Fibroblast of gingiva (primary cell): ENCODE measurements at places on chromosomes 16 and 17.

DNA sequence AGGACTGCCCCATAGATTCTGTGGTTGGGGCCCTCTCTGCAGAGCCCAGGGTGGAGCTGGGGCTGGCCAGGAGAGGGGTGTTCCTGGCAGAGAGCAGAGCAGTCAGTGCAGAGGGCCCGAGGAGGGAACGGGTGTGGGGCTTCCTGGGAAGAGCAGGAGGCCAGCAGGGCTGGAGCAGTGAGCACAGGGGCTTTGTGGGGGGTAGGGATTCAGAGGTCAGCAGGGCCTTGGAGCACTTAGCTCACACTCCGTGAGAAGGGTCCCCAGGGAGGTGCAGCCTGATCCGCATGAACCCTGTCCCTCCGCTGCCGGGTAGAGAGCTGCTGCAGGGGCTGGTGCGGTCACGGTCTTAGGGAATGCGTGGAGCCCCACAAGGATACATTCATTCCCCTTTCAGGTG, 113.0 kb upstream of the CIBAR2 start:
- DNase-seq: no peak

DNA sequence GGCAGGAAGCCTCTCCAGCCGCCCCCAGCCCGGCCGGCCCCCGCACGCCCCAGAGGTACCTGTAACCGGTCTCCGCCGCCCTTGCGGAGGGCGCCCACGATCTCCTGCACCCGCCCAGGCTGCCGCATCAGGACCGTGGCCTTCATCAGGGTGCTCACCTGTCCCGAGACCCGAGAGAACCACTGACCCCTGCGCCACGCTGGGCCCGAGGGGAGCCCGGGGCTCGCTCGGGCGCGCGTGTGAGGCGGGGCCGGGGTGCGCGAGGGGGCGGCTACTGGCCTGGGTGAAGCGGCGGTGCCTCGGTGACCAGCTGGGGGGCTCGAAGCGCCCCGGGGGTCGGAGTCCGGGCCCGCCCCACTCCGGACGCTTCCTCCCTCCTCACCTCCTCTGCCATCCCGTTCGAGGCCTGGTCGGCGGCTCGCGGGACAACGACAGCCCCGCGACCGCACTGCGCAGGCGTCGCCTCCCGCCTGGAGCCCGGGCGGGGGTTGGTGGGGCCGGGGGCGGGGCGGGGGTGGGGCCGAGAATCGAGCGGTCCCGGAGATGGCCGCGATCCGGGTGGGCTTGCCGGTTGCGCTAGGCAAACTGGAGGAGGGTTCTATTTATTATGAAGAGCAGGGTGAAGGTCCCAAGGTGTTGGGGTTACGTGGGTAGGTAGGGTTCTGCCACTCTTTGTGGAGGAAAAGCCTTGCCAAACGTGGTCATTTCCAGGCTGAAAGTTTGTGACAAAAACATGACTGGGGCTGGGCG, at the start of gene NT5C3B:
TSS of gene NT5C3B (minus strand) at position 433 of the 750 bp plus-strand sequence. CDS start at position 394, 39 bp downstream.
- DNase-seq: peak; percentile 39

GRCh38 chr16:4679850-4680636, 13.3 kb upstream of the NUDT16L1 start:
- DNase-seq: peak; percentile 50

- no peak for DNase-seq
Observed at GRCh38 chr16:24577167-24577566, 37.8 kb downstream of the RBBP6 start.

GRCh38 chr16:11101695-11102522, 154.1 kb downstream of the SOCS1 start:
- no peak for DNase-seq

DNA sequence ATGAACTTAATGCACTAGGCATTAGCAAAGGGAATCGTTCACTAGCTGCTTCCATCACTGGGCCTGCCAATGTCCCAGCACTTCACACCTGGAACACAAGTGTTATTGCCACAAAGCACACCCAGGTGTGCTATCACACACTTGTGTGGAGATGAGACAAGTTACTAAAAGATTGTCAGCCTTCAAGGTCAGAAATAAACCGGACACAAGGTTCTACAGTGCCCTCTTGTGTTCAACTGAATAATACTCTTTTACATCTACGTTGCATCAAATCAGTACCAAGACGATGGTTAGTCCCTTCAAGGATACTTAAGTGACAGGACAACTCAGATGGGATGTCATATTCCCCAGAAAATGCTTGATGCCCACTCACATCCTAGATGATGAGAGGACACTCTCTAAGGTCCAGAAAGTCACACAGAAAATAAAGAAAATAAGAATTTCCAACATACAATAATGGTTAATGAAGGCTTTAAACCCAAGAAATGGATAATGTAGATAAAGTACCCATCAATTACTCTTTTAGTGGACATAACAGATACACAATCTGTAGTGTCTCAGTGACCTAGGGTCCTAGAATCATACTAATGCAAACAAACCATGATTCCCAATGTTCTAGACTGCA, 16.4 kb upstream of the GLG1 start:
- peak; percentile 45 for DNase-seq

- no peak for DNase-seq
Observed at GRCh38 chr16:79595931-79596450, 4.5 kb downstream of the MAF start.

DNA sequence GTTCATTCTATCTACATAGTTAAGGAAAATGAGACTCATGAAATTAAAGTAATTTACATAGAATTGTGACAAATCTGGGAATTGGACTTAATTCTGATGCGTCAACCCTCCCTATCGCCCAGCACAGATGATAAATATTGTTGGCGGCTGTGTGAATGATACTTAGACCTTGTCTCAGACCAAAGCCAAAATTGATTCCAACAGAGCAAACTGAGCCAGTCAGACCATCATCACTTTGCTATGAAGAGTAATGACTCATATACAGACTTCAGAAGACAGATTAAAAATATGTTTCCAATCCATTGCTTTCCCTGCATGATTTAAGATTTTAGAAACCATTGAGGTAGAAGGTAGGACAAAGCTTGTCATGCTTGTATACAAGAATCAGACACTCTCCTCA, 1156.7 kb upstream of the CDH8 start:
- DNase-seq: no peak

GRCh38 chr17:732902-733720, 715 bp downstream of the TLCD3A start:
- peak; percentile 20 for DNase-seq

GRCh38 chr17:61054436-61054835, 345.2 kb upstream of the TBX2 start:
- DNase-seq: no peak

- no peak for DNase-seq
Observed at GRCh38 chr17:46984892-46985291, 5.8 kb upstream of the RPRML start.

DNA sequence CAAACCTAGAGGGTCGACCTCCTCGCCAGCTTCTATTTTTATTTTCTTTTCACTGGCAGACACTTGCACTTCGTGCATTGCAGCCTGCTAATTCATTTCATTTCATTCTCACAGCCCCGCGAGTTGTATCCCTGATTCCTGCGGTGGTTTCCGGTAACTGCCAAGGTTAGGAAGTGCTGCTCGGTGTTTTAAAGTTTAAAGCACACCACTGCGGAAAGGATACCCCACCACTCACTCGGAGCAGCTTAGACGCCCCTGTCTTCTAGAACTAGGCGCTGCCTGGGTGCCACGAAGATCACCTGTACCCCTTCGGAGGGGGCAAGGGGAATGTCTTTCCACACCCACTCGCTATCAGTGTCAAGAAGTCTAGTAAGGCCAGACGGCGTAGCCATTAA, 509 bp downstream of the CNEP1R1 start:
- no peak for DNase-seq

DNA sequence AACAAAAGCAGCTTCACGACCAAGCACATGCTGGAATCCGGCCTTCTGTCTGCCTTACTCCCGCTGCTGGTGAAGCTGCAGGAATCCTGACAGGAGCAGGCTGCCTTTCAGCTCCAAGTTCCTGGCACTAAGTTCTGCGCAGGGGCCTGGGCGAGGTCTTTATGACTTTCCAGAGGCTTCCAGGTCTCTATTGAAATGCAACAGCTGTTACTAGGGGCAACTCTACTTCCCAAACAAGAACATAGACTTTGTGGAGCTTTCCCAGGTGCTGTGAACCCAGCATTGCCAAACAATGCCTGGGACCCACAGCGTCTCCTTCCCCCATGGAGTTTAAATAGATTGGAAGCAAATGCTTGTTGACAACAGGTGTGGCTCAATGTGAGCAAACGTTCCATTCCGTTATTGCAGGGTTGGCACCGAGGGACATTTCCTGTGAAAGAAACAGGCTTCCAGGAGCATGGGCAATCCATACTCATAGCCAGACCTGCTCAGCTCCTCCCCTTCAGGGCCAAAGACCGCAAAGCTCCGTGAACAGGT, 156.0 kb downstream of the CDH13 start:
- DNase-seq: no peak

GRCh38 chr17:7848739-7849129, 6.1 kb upstream of the TMEM88 start:
- no peak for DNase-seq

- no peak for DNase-seq
Observed at GRCh38 chr17:78381601-78382232, 3.3 kb downstream of the PGS1 start.

DNA sequence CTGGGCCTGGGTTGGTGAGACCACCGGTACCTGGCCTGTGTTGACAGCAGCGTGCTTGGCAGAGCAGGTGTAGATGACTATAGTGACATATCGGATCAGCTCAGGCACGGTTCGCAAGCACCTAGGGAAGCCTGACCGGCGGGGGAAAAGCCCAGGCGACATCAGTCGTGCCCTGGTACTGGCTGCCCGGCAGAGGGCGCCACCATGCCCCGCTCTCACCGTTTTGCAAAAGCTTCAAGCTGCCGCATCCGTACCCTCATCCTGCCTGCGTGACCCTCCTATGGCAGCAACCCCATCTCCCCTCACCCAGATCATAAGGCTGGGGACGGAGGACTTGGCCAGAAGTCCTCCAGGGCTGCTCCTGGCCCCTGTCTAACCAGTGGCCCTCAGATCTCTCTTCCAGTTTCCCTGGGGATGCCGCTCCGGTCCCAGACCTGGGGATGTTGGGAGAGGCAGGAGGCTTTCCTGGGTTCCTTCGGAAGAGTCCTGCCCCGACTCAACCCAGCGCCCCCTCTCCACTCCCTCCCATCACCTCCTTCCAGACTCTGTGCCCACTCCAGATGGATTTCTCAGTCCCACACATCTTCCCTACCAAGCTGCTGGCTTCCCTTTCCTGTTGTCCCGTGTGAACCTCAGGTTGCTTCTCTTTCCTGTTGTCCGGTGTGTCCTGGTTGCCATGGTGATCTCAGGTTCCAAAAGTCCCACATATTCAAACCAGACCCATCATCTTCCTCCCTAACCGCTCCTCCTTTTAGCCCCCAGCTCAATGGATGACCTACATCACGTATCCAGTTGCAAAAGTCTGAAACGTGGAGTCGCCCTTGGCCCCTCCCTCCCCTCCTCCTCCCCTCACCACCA, 13.7 kb downstream of the ALOX12B start:
- peak; percentile 42 for DNase-seq

- DNase-seq: no peak
Observed at GRCh38 chr16:27378871-27379481, 23.0 kb upstream of the IL21R start.

DNA sequence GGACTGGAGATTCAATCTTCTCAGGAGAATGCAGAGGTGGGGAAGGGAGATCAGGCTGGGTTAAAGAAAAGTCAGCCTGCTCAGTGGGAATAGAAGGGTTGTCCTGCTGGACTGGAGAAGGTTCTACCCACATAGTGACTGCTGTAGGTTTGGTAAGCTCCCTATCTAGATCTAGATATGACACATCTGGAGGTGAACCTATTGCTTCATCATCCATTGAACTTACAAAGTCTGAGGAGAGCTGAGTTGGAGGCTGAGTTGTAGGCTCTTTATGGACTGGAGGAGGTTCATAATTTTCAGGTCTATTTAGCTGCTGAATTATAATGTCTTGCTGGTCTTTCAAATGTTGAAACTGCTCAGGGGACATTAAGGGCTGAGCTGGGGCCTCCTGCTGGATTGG, 46.0 kb upstream of the NF1 start:
- no peak for DNase-seq

GRCh38 chr17:35973333-35974260, 7.7 kb downstream of the CCL16 start:
- DNase-seq: peak; percentile 15

DNA sequence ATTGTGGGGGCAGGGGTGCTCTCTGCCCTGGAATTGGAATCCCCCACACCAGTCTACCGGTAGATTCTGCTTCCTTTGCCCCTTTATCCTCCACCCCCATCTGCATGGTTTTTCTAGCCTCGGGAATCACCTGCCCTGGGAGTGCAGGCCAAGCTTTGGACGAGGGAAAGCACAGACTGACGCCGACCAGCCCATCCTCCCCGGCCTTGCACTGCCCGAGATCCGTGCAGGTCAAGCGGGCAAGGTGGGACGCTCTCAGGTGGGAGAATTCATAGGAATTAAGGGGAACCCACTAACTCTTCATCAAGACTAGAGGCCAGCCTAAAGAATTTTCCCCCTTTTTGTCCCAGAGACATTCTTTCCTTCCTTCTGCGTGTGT, 9.9 kb upstream of the HOXB13 start:
- no peak for DNase-seq

- DNase-seq: no peak
Observed at GRCh38 chr17:67523101-67523500, 146.0 kb downstream of the PITPNC1 start.

DNA sequence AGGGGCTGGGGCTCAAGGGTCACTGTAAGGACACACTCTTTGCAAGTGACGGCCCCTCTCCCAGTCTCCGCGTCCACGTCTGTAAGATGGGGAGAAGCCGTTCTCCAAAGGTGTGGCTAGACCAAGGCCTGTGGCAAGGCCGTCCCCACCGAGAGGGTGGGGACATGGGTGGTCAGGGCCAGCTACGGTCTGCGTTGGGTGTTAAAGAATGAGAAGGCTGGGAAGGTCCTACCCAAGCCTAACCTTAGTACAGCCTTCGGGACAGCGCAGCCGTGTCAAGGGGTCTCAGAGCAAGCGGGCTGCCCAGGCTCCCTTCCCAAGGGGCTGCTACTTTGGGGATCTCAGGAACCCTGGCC, 1.9 kb downstream of the C1QTNF8 start:
- DNase-seq: no peak

DNA sequence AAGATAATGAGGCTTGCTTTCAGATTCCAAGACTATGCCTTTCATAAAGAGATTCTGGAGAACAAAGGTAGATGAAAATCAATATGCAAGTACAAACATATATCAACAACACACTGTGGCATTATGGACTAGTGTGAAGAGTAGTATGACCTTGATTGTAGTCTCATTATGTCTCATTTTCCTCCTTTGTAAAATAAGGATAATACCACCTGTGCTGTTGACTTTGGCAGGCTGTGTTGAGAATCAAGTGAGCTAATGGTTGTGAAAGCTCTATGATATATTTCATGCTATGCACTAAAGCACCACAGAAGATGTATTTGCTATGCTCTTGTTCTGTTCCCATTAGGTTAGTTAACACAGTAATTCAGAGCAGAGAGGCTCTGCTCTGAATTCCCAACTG, 78.5 kb upstream of the NACA2 start:
- no peak for DNase-seq

DNA sequence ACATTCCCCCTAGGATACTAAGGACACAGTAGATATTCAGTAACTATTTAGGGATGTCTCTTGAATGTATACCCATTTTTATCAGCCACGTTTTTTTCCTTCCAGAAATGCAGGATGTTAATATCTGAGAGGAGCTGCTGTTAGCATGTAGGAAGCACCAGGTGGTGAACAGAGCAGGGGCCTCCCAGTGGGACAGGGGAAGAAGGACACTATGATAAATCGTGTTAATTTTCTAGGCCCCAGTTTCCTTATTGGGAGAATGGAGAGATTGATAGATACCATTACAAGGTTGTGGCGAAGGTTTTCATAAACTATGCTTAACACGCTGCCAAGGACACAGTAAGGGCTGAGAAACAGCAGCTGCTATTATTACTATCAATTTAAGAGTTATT, 45.4 kb downstream of the PRSS54 start:
- no peak for DNase-seq
